Smooth muscle cell of the umbilical artery (primary cell): ENCODE measurements at places on chromosomes 2 and 18. TPM values are rescaled to one million over a fixed set of nuclear protein-coding genes. Genes with fewer than 3 reads are reported as not detected.

Gene NEU2
- not detected in 2 replicates for total RNA-seq

Gene VAPA
- 272 and 298 TPM in 2 replicates for total RNA-seq

Gene GRHL1
- 0.09 and 0.59 TPM in 2 replicates for total RNA-seq

Gene GYPC
- total RNA-seq: 37.4 and 38.0 TPM in 2 replicates

Gene SP140
- total RNA-seq: under 0.01 and 2.0 TPM in 2 replicates

Gene CCDC148
- total RNA-seq: 0.59 and 1.2 TPM in 2 replicates

Gene WDFY1
- 99.2 and 128 TPM in 2 replicates for total RNA-seq

Gene DCTN1
- 153 and 193 TPM in 2 replicates for total RNA-seq

Gene UCN
- total RNA-seq: 0.30 and 0.42 TPM in 2 replicates

Gene FAM228A
- under 0.01 and 0.65 TPM in 2 replicates for total RNA-seq

Gene IL1F10
- not detected in 2 replicates for total RNA-seq

Gene SPR
- total RNA-seq: 24.2 and 35.9 TPM in 2 replicates

Gene NXPH2
- 0.42 TPM in 1 of 2 replicates, not detected in the other for total RNA-seq

Gene PLB1
- 1.1 and 1.2 TPM in 2 replicates for total RNA-seq
